M059J (cell line): ENCODE measurements at places on chromosomes 6 and 20. TPM values are rescaled to one million over a fixed set of nuclear protein-coding genes. Genes with fewer than 3 reads are reported as not detected.

APOBEC2 gene
- not detected in 2 replicates for total RNA-seq

- no peak for DNase-seq
Measured at GRCh38 chr6:147509891-147510290, 1.4 kb downstream of the SAMD5 start.

DNA sequence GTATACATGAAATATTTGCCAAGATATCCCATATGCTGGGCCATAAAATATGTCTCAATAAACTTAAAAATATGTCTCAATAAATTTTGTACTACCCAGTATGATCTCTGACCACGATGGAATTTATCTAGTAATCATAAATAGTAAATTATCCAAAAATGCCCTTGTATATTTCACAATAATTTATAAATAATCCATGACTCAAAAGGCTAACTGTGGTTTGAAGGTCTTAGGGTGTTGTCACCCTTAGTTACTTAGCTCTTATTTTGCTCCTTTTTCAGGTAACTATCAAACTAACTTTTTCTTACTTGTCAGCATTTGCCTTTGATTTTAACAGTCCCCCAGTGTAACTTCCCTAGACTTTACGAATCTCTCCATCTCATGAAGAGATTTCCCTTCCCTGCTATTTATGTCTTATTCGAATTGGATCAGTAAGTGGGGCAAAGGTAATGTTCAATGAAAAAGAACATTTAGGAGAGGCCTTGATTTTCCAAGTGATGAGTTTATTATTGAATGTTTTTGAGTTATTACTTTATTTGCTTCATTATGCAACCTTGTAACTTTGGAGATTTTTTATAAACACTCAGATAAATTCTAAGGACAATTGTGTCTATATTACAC, 109.0 kb upstream of the THBS2 start:
- DNase-seq: no peak

GRCh38 chr20:49887251-49888211, 27.8 kb downstream of the SPATA2 start:
- peak; percentile 80 for DNase-seq

GJA10 gene
- not detected in 2 replicates for total RNA-seq

DNA sequence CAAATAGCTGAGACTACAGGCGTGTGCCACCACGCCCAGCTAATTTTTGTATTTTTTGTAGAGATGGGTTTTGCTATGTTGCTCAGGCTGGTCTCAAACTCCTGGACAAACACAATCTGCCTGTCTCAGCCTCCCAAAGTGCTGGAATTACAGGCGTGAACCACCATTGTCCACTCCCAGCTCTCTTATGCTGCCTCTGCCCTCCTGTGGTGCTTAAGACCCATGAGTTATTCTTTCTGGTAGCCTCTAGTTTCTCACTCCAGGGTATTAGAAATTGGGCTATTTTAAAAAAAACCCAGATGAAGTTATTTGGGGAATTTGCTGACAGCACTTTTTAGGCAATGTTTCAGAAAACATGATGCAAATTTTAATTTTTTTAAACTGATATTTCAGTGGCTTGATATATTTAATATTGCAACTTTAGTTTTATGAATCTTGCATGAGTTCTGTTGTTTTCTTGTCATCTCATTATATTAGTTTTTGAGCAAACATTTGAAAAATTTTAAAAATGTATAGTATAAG, 114.0 kb upstream of the FOXO3 start:
- no peak for DNase-seq

HMGA1 gene
- total RNA-seq: 124 and 169 TPM in 2 replicates

SFTA2 gene
- total RNA-seq: not detected in 2 replicates

ENPP3 gene
- total RNA-seq: 0.02 and 0.54 TPM in 2 replicates
